M059J (cell line): ENCODE measurements at places on chromosomes 16 and 17. TPM values are rescaled to one million over a fixed set of nuclear protein-coding genes. Genes with fewer than 3 reads are reported as not detected.

DNA sequence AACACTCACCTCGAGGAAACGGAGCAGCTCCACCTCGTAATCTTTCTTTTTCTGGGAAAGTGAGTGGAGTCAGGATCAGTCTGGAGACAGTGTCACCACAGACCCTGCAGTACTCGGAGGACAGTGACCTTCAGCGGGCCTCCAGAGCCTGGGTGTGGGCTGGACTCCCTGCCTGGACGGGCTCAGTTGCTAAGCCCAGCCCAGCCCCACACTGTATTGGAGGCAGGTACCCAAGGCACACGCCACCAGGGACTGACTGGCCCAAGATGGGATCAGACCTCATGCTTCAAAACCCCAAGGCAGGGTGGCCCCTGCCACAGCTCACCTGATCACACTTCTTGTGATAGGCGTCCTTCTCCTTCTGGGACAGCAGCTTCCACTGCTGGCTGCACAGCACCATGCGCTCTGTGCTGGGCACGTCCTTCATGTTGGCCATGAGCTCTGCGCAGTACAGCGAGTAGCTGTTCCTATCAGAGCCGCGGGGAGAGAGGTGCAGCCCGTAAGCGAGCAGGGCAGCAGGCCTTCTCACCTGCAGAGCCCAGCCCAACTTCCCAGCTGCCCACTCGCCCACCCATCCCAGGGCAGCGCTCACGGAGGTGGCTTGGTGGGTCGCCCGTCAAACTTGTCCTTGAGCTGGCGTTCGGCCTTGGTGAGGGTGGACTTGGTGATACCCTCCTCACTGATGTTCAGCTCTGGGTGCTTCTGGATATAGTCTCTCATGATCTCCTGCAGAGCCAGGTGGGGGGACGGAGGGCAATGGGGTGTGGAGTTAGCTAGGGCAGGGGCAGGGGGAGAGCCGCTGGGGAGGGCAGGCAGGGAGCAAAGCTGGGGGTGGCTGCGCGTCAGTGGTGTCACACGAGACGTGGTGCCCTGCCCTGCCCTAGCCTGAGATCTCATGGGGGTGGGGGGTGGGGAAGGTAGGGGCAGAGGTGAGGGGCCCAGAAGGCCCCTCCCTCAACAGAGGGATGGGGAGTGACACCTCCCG lies 7.9 kb downstream of the UBTF start:
- no peak for DNase-seq

DNA sequence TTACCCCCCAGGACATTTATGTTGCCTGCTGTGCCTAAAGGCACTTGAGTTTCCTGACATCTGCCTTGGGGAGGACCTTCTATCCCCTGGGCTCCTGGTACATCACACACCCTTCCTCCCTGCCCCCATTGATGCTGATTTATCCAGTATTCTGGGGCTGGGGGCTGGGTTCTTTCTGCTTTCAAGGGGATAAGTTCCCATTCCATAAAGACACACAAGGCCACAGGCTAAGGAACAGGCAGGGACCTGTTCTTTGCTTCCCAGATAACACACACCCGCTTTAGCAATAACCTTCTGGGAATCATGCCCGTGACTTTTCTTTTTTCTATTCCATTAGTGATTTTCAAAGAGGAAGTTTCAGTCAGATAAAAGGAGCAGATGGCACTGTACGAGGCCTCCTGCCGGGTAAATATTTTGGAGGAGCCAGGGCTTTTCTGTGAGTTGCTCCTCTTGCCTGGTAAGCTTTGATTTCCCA lies 30.6 kb downstream of the CHD9 start:
- no peak for DNase-seq

GUCY2D gene
- not detected in 2 replicates for total RNA-seq

MYCBPAP gene
- total RNA-seq, result 0.12 TPM in 1 of 2 replicates, not detected in the other

DNA sequence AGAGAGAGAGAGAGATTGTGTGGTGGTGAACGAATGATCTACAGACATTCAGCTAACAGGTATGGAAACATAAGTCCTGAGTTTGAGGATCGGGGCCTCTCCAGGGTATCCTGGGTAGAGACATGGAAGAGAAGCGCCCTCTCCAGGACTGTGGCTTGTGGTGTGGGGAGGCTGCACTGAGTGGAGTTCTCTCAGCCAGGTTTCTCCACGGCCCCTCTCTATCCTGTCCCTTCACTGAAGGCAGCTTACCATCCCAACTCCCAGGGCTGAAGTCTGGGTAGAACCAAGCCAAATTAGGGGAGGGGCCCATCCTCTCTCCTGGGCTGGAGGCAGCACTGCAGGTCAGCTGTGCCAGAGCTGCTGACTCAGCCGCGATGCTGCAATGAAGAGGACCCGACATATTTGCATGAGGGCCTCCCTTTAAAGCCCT lies 6.2 kb downstream of the C1QL1 start:
- no peak for DNase-seq

AIPL1 gene
- 0.05 TPM in 1 of 2 replicates, not detected in the other for total RNA-seq

- no peak for DNase-seq
These were observed 6.5 kb downstream of the LGALS3BP start for GRCh38 chr17:78973196-78973595.

DNA sequence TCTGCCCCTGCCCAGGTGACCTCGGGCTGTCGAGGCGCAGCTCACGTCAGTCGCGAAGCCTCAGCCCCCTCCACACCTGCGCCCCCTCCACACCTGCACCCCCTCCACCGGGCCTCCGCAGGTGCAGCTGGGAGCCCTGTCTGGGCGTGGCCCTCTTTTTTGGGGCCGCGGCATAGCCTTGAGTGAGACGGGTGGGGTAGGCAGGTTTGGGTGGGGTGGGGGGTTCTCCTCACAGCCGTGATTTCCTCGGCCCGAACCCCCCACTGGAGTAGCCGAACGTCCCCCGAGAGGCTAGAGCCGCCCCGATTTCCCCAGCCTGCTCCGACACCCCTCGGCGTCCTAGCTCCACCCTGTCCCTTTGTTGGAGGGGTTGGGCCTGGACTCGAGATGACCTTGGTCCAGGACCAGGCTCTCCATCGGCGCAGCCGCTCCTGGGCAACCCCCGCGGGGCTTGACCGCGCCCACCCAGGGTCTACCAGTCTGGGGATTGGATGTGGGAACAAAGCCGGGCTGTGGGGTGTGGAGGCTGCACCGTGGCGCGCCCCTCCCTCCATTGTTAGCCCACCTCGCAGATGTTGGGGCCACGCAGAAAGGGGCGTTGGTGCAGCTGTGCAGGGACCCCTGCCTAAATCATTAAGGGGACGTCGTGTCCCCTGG lies 626 bp downstream of the TUBB3 start:
- DNase-seq, result no peak
